ENCODE measurements at places on chromosomes 11 and 22.

GRCh38 chr22:46111645-46112306 is 38.5 kb upstream of the PPARA start:
- no peak for DNase-seq

DNA sequence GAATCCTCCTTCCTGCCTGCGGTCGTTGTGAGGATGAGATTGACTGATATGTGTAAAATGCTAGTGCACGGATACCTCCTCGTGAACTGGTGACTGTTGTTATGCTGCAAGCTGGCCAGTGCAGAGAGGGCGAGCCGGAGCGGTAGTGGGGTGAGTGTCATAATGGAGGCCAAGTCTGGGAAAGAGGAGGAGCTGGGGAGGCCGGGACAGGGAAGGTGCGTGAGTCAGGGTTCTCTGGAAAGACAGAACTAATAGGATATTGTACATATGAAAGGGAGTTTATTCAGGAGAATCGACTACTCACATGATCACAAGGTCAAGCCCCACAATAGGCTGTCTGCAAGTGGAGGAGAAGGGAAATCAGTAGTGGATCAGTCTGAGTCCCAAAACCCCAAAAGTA is 56.8 kb upstream of the FADD start:
- DNase-seq = no peak

- no peak for DNase-seq
These were observed 28.0 kb downstream of the PRDM10 start for GRCh38 chr11:129974672-129975071.

GRCh38 chr11:91326751-91327150 is 897.9 kb upstream of the FAT3 start:
- DNase-seq = no peak

DNA sequence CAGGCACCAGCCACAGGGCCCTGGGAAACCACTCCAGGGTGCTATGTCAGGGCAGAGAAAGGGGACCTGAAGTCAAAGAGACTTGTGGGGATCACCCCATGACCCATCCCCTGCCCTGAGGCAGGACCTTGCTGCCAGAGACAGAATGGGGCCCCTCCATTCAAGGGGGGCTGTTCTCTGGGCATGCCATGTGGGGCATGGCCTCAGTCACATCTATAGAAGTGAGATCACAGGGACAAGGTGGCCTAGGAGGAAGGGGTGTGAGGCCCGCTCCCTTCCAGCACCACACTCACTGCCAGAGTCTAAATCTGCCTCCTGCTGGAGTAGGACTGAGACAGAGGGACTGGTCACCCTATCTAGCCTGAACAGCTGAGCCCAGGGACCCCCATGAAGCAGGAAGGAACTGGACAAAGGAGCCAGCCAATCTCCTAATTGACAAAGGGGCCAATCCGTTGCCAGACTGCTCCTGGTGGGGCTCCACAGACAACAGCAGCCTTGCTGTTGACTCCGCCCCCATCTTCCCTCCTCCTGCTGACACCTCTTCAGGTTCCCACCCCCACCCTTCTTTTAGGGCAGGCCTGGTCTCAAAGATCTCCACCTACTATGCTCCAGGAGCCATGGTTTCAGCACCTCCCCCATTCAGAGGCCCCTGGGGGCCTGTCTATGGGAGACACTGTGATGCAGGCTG is 26.0 kb downstream of the NEAT1 start:
- no peak for DNase-seq

DNA sequence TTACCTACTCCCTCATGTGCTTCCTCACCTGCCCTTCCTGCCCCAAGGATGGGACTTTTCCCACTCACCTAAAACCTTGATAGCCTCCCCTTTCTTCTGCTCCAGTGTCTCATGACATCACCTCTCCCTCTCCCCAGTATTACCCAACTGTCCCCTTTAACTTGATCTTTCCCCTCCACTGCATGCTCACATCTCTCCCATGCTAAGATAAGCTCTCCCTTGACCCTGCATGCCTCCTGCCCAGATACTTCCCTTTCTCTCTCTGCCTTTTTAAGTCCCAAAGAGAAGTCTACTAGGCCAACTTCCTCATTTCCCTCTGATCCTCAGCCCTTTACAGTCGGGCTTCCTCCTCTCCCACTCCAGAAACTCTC is 14.8 kb downstream of the CD3E start:
- no peak for DNase-seq

DNA sequence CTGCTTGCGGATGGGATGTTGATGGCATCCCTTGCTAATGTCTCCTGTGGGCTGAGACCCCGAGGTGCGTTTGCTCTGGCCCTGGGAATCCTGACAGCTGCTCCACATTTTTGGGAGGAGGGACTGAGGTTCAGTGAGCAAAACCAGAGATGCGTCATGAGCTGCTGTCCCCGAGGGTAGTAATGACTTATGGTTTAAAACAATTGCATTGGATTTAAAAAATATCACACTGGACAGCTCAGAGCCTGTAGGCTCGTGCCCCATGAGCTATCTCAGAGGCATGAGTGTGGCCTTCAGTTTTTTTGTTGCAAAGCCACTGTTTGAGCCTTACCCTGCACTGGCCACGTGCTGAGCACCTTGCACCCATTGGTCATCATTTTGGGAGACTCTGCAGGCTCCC is 20.9 kb upstream of the PARVG start:
- DNase-seq = no peak

- no peak for DNase-seq
These were observed 186.0 kb upstream of the CTSC start for GRCh38 chr11:88523386-88524071.

- DNase-seq = no peak
These were observed 46.8 kb downstream of the SLN start for GRCh38 chr11:107665018-107665417.

GRCh38 chr11:28833670-28834069 is 725.5 kb downstream of the METTL15 start:
- no peak for DNase-seq

DNA sequence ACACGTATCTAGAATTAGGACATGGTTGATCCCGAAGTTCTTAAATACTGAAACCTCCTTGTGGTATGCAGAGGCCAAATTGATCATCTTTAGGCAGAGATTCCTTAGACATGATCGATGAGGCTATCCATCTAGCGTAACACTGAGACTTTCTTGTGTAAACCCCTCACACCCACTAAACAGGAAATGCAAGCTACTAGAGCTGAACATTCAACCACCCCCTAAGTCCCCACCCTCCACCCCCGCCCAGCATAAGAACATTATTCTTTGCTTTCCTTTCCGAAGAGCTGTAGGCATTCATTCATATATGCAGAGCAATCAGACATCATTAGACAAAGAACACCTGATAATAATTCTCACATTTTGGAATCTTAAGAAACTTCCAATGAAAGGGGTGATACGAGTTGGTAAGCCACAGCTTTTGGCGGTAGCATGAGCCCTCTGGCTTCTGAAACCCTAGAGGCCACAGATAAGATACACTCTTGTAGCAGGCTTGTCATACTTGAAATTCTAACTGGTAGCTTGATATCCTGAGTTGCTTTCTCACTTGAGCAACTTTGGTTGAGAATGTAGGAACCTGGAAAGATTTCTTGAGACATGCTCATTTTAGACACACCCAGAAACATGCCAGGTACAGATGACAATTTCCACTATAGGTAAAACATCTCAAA is 42.2 kb downstream of the FLI1 start:
- DNase-seq = no peak

DNA sequence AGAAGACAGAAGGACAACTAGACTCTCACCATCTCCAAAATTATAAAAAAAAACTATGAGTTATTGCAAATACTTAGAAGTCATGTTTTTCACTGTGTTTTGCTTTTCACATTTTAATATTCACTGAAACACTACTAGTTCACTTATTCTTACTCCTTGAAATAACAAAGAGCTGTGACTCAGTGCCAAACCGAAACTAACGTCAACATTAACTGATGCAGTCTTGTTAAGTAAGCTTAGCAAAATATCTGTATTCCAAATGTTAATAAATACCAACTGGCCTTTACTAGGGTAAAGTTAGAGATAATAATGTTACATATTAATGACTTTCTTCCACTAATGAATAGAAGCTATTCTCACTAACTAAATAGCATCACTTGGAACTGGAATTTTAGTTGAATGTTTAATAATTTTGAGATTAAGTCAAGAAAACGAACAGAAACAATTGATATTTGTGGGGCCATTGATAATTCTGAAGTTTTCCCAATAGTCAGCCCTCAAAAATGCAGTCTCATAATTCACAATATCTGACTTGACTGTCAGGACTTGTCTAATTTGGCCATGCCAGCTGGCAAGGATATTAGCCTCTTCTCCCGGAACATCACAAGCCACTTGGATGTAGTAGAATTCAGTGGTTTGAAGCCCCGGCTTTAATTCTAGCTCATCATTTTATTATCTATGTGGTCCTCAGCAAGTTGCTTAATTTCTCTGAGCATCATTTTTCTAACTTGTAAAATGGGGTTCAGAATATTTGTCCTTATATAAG is 230.1 kb upstream of the DDI1 start:
- DNase-seq = no peak

GRCh38 chr11:69009441-69010211 is 3.4 kb downstream of the MRGPRF start:
- no peak for DNase-seq

- no peak for DNase-seq
These were observed 762 bp downstream of the CRELD2 start for GRCh38 chr22:49918911-49919881.

GRCh38 chr22:22195265-22196017 is 49.1 kb upstream of the VPREB1 start:
- DNase-seq = peak; percentile 87

- DNase-seq = no peak
These were observed 592.0 kb downstream of the SOX6 start for GRCh38 chr11:15764326-15764725.

DNA sequence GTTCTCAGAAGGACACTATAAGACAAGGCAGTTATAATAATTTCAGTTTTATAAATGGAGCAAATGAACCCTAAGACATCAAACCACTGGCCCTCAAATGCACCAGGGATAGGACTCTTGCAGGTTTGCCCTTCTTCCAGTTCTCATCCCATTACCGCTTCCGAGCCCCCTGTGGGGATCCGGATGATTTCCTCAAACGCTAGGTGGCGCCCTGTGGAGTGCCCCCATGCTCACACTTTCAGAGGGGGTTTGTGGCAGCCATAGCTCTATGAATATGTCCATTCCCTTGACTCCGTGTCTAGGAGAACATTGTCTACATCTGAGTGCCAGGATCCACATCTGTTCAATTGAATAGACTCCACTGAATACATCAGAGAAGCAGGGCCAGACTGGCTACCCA is 816.3 kb downstream of the NTM start:
- DNase-seq = no peak

DNA sequence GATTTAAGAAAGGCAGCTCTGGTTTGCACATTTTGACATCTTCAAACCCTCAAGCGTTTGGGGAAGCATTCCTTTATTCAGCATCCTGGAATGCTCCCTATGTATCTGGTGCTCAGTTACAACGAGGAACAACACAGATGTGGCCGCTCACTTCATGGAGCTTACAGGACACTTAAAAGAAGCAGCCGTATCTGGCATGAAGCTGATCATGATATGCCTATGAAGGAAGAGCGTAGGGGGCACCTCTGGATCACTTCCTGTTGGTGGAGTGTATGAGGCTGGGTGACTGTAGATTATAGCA is 72.3 kb upstream of the TP53I11 start:
- DNase-seq = no peak

DNA sequence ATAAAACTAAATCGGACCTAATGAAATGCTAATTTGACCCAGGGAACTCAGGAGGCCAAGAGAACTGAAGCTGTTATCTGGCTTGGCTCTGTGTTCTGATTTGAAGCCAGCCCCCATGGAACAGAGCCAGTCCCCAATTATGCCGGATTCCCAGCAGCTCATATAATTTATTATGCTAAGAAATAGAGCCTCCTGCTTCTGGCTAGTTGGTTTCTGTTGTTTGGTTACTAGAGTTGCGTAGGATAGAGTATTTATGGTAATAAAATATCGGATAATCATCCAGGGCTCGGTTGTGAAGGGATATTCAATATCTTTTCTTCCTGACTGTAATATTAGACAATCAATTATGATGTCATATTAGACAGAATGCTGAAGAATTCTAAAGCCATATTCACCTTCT is 120.4 kb upstream of the TTC12 start:
- no peak for DNase-seq

DNA sequence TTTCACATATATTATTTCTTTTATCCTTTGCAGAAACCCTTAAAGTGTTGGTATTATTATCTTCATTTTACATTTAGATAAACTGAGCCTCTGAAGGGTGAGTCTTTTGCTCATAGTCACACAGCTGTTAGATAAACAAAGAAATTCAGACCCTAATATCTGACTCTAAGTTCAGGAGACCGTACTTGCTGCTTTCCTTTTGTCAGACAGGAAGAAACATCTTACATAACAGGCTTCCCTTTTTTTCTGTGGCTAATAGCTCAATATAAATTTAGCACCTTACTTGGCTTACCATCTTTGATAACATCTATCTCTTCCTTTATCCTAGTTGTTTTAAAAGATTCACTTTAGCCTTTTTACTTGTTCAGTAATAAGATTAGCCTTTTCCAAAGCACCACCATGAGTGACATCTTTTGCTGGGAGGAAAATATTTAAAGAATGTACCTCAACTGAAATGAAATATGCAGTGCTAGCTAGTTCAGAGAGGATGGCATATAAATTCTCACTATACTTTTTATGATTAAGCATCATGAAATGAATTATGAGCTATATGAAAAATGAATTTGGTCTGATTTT is 128.6 kb downstream of the WNT11 start:
- no peak for DNase-seq

GRCh38 chr11:65863889-65864705 is 3.9 kb downstream of the MUS81 start:
- no peak for DNase-seq
